Effector memory CD8-positive, alpha-beta T cell (primary cell): ENCODE measurements at places on chromosomes 5 and 9.

DNA sequence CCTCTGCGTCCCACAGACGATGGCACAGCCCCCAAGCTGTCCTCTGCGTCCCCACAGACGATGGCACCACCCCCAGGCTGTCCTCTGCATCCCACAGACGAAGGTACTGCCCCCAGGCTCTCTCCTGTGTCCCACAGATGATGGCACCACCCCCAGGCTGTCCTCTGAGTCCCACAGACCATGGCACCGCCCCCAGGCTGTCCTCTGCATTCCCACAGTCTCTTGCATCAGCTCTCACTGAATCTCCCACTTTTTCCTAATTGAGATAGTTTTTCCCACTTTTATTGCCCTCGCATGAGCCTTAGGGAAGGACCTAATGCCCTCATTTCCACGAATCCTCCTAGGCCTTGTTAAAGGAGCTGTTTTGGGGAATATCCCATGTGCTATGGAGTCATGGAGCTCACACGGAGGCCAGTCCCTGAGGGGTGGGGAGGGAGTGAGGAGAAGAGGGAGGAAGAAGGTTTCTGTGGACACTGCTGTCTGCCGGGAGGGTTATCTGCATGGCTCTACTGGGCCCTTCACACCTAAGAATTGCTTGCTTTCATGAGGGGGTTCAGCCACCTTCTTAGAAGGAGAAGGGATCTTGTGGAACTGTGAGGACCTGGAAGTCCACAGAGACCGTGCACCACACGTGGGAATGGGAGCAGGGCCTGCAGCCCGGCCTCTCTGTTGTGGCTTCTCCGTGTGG, 58.2 kb upstream of the PTCH1 start:
- no peak for DNase-seq

GRCh38 chr9:137982200-137982599, 104.6 kb downstream of the CACNA1B start:
- DNase-seq = no peak

- no peak for DNase-seq
These were observed 2.1 kb upstream of the SH3RF2 start for GRCh38 chr5:145934276-145934675.

DNA sequence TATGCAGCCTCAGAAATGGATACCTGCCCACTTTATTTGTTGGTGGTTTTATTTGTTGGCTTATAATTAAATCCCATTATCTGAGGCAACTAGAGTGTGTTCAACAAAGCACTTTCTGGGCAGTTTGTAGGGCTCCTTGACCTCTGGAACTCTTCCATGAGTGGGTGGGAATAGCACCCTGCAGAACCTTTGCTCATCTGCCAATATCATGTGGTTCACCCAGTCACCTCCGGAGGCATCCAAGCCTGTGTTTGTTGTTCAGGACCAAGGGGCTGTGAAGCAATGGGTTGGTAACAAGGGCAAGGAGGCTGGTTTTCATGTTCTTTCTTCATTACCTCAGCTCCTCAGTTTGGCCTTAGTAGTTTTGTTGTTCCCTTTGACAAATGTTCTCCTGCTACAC, 314.0 kb downstream of the NDUFS4 start:
- DNase-seq = no peak

GRCh38 chr9:76725011-76725546, 39.2 kb upstream of the PCA3 start:
- DNase-seq = no peak

- no peak for DNase-seq
These were observed 19.3 kb downstream of the PGGT1B start for GRCh38 chr5:115243412-115243811.

DNA sequence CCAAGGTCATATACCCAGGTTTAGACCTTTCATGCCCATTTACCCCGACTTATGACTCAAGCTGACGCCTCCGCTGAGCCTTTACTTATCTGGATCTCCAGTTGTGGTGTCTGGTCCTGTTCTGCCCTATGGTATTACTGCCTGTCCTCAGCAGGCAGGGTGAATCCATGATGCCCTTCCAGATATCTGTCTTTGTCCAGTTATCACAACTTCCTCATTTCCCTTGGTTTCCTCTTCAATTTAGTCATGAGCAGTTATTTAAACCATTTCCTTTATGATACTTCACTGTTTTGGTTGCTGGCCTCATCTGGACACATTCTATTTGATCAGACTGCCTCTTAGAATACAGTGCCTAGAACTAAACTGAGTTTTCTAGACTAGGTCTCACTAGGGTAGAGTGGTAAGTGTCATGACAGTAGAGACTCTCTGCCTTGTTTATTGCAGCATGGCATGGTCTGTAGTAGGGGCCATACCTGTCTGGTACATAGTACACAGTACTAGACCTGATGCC, 93.3 kb downstream of the MELK start:
- no peak for DNase-seq

DNA sequence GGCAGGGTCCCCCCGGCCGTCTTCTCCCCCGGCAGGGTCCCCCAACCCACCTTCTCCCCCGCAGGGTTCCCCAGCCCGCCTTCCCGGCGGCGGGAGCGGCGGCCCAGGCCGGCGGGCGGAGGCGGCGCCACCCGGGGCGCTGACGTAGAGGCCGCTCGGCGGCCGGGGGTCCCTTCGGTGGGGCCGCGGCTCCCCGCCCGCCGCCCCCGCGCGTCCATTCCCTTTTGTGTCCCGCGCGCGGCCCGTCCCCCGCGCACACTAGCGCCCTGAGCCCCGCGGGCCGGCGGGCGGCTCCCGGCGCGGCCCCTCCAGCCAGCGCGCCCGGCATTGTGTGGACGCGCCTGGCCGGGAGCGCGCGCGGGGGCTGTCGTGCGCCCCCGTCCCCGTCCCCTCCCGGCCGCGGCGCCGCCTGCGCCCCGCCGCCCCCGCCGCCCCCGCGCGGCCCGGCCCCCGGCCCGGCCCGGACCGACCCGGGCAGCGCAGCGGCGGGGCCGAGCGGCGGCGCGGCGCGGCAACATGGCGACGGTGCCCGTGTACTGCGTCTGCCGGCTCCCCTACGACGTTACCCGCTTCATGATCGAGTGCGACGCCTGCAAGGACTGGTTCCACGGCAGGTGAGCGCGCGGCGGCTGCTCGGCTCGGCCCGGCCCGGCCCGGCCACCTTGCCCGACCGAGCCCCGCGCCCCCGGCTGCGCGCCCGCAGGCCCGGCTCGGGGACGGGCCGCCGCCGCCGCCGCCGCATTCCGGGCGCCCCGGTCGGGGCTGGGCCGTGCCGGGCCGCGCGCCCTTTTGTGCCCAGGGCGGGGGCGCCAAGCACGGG, at the start of gene PHF2:
Gene PHF2, plus strand, starts transcription at position 327 of the 820 bp plus-strand sequence. Its CDS starts 190 bp downstream, at position 517.
- DNase-seq = peak; percentile 26

- DNase-seq = no peak
These were observed 76.6 kb downstream of the OTULIN start for GRCh38 chr5:14741131-14741530.

GRCh38 chr5:124234770-124235562, 511.5 kb downstream of the ZNF608 start:
- no peak for DNase-seq

DNA sequence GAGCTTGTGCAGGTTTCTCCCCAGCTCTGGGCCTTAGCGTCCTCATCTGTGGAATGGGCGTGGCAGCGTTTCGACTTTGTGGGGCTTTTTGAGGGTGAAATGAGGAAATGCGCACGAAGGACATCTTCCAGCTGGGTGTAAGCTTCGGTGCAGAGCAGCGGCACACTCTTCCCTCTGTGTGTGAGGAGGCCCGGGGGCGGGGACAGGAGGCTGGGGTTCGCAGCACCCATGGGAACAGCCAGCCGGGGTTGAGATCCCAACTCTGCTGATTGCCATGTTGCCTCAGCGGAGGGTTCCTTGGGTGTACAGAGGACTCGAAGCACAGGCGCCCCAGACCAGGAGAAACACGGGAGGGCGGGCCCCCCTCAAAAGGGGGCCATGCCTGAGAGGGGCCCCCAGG, 265.6 kb downstream of the NSG2 start:
- no peak for DNase-seq

DNA sequence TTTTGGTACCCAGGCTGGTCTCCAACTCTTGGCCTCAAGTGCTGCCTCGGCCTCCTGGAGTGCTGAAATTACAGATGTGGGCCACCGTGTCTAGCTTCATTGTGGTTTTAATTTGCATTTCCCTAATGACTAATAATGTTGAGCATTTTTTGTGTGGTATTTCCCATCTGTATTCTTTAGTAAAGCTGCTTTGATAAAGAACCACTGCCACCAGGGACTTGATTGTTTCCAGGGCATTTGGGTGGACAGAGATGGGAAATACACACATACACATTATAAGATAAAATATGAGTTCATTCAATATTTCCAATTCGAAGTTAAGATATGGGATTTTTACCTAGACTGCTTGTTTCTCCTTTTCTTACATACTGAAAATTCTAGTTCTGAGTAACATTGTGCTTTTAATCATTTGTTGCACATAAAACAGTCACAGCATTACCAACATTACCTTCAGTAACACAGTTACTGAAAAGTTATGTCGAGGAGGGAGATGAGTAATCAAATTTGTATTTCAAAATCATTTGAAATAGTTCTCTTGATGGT, 28.9 kb downstream of the HABP4 start:
- DNase-seq = no peak

GRCh38 chr5:167804512-167805220, 486.8 kb upstream of the WWC1 start:
- no peak for DNase-seq

GRCh38 chr5:172276214-172276613, 7.3 kb downstream of the UBTD2 start:
- DNase-seq = no peak

DNA sequence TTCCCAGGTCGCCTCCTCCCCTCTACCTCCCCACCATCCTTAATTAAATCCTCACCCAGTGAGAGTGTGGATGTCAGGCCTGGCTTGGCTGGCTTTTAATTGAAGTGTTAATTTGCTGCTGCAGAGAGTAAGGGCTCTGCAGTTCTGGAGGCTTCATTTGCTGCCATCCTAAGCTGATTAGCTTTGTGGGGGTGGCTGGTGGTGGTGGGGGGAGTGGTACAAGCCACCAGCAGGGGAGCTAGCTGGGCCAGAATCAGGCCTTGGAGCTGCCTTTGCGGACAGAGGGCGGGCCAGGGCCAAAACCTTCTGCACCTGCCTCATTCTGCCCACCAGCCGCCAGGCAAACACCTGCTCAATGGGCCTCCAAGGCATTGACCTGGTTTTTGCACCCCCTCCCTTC, 26.8 kb upstream of the TIFAB start:
- DNase-seq = no peak

- DNase-seq = no peak
These were observed 60.3 kb upstream of the NEK6 start for GRCh38 chr9:124197177-124198095.
